Stimulated activated CD8-positive, alpha-beta memory T cell treated with anti-CD3 and anti-CD28 coated beads, Interleukin-15, amount 100 ng/mL, for 48 hours (primary cell): ENCODE measurements at places on chromosomes 5 and 9.
A peak's percentile ranks its signal among the peaks of the same experiment; 100 is the strongest.

GRCh38 chr5:98570661-98571191 lies 202.7 kb upstream of the RGMB start:
- DNase-seq: no peak

DNA sequence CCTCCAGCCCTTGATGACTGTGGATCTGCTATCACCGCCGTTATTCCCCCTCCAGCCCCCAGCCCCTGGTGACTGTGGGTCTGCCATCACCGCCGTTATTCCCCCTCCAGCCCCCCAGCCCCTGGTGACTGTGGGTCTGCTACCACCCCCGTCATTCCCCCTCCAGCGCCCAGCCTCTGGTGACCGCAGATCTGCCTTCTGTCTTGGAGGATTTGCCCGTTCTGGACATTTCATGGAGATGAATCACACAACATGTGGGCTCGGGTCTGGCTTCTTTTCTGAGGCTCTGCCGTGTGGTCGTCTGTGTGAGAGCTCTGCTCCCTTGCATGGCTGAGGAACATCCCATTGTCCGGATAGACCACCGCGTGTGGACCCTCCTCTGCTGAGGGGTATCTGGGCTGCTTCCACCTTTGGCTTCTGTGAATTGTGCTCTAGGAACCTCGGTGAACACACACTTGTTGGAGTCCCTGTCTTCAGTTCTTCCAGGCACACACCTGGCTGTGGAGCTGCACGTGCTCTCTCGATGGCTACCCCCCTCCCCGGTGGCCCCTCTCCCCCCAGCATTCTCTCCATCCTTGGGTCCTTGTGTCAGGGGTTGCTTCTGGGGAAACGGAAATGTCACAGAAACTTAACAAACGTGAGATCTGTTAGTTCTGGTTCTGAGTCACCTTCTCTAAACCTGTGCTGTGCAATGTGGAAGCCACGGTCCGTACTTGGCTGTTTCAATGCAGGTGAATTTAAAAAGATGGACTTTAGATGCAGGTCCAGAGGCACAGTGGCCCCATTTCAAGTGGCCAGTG lies 105.3 kb upstream of the COL5A1 start:
- no peak for DNase-seq

DNA sequence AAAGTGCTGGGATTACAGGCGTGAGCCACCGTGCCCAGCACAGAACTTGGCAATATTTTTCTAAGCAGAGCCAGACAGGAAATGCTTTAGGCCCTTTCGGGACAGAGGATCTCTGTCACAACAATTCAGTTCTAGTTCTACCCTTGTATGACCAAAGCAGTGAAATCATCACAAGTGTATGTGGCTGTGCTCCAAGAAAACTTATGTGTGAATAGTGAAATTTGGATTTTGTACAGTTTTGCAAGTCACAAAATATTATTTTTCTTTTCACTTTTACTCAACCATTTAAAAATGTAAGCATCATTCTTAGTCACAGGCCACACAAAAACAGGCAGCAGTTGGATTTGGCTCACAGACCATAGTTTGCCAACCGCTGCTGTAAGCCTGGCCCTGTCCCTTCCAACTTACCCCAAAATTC lies 20.4 kb upstream of the PRUNE2 start:
- DNase-seq: no peak

DNA sequence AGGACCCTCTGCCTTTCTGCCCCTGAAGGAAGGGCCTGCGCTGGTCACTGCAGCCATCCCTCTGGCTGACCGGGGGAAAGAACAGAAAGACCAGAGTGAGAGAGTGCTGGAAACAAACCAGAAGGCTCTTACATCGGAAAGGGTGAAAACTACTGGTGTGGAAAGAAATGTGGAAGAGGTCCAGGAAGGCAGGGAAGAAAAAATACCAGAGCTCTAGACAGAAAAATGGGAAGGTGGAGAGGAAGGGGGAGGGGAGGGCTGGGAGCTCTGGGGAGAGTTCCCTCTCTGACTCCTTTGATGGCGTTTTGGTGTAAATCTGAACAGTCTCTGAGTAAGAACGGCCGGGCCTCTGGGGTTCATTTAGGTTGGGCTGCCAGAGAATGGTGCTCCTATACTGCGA lies 47.7 kb downstream of the COL23A1 start:
- no peak for DNase-seq

DNA sequence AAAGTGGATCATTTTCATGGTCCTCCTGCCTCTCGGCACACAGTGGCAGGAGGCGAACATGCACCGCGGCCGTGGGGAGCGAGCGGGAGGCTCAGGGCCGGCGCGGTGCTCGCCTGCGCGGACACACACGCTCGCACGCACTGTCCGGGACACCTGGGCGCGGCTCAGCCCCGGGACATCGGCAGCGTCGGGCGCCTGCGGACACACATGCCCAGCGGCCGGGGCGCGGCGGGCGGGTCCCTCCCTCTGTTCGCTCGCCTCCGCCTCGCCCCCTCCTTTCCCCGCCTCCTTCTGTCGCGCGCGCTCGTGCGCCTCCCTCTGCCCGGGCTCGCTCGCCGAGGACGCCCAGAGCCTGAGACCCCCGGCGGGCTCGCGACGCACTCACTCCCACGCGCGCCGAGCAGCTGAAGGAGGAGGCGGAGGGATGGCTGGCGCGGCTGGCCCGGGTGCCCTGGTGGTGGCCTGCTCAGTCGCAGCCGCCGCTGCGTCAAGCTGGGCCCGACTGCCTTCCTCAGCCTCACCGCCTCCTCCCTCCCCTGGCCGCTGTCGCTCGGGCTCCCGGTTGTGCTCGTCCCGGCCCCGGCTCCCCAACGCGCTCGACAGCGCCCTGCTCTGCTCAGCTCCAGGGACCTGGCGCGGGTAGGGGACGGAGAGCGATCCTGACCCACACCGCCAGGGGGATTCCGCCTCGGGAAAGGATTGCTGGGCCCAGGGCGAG lies at the start of gene FRMD3:
TSS of gene FRMD3 (minus strand) at position 230 of the 718 bp plus-strand sequence. CDS start at position 60, 170 bp downstream.
- DNase-seq: peak; percentile 10

GRCh38 chr9:112493393-112494137 lies 6.9 kb downstream of the KIAA1958 start:
- no peak for DNase-seq

- DNase-seq: no peak
Measured at GRCh38 chr9:72933730-72934665, 18.9 kb downstream of the ALDH1A1 start.

DNA sequence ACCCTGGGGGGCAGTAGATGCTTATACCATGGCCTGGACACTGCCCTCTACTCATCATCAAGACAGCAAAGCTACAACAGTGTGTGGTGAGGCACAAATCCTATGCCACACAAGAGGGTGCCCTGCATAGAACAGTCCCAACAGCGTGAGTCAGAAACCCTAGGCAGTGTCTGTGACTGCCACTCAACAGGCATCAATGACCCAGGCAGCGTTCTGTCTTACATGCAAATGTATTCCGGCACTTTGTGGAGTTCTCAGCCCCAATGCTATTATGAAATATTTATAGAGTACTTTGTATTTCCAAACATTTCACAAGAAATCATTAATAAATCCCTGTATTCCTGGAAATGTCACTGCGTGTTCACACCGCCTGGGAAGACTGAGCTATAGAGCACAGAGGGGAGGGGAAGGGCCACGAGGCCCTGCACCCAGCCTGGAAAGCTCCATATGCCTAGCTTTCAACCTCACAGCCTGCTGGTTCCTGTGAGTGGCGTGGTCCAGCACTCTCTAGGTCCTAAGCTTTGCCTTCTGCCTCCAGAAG lies 77.7 kb downstream of the NIPSNAP3B start:
- no peak for DNase-seq

DNA sequence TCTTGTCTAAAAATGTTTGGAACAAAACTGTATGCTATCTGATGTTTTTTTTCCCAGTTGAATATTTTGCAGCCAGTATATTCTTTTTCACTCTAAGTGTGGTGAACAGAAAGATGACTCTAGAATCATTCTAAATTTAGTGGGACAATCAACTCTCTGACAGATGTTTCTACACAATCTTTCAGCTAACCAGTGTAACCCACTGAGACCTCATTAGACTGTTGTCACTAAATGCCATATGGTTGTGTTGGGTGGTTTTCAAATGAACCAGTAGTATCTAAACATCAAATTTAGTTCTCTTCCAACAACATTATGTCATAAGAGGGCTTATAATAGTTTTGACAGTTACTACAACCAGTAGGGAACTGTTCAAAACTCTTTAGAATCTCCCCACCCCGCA lies 129.6 kb upstream of the PRLR start:
- no peak for DNase-seq

DNA sequence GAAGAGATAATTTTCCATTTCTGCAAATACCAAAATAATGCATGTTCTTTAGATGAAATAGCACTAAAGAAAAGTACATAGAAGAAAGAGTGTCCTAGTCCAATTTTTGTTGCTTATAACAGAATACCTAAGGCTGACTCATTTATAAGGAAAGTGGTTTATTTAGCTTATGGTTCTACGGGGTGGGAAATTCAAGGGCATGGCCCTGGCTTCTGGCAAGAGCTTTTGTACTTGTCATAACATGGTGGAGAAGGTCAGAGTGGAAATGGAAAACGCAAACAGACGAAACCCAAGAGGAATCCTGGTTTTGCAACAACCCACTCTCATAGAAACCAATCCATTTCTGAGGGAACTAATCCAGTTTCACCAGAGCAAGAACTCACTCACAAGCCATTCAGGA lies 283.7 kb downstream of the CSNK1G3 start:
- DNase-seq: no peak

- no peak for DNase-seq
Measured at GRCh38 chr5:94010814-94011213, 269.4 kb upstream of the POU5F2 start.

DNA sequence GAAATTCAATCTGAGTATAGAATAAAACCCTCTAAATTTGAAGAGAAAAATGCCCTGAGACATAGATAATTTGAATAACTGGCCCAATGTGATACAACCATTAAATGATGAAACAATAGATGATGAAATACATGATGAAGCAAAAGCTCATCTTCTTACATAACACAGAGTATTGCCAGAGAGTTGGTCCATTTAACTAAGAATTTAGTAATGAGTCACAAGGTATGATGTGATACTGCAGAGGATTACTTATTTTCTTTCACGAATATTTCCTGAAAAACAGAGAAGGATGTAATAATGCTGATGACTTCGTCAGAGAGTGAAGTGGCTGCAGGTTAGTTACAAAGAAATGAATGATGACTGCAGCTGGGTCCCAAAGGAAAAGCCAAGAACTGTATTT lies 379.3 kb downstream of the CDH12 start:
- DNase-seq: no peak

DNA sequence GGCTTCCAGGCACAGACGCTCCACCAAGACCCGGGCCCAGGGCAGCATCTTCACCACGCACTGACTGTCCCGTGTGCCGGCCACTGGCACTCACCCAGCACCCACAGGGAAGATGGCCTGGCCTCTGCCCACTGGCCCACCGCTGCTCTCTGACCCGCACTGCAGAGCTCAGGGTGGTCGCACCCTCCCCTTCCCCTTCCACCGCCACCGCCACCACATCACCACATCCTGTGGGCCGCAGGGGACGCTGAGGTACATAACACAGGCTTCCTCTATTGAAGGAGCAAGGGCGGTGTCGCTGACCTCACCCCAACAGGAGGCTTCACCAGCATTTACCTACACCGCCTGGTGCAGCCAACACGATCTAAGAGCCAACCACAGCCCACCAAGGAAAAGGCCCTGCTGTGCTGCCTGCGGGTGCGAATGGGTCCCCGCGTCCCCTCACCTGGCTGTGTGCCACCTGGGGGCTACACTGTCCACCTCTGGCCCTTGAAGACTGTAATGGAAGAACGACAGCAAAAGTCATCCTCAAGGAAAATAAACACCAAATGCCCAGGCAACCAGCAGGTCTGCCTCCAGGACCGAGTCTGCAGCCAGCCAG lies 101.8 kb downstream of the CAMSAP1 start:
- DNase-seq: no peak

DNA sequence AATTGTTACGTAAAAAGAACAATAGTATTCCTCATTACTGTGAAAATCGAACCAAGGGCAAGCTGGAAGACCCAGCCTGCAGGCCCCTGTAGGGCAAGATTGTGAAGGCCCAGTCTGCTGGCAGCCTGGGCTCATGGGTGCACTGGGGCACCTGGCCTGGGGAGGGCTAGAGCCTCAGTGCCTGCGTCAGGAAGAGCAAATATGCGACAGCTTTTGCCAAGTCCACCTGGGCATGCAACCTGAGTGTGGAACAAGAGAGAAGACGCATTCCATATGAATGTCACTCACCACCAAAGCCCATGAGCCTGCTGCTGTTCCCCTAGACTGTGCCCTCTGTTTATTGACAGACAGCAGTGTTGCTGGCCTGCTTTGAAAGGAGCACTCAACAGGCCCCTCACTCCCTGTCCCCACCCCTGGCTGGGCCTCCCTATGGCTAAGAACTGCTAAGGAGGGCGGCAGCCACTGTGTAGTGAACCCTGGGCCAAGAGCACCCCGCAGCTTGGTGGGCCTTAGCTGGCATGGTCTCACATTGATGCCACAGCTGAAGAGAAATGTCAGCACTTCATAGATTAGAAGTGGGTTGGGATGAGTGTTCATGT lies 28.2 kb downstream of the PSD2 start:
- DNase-seq: no peak

DNA sequence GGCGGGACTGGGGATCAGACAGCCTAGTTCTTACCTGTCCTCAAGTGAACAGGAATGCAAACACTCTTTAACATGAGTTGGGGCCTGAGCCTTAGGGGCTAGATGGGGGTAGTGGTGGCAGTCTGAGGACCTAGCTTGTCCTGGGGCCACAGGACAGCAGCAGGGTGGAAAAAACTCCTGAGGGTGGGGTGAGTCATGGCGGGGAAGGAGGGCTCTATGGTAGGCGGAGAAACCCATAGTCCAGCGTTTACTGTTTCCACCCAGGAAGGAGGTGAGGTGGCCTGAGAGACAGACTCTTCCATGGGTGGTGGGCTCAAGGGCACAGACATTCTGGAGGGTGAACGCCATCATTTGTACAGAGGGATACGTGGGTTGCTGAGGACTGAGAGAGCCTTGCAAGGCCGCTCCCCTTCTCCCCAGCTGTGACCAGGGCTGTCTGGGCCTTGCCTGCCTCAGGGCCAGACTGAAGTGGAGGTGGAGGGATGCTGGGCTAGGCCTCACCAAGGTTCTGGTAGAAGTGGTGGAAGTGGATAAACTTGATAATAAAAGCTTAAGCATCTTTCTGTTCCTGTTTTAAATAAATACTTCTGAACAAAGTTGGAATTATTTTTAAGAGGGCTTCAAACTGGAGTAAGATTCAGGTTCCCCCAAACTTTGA lies 1.1 kb upstream of the TSPAN17 start:
- no peak for DNase-seq

DNA sequence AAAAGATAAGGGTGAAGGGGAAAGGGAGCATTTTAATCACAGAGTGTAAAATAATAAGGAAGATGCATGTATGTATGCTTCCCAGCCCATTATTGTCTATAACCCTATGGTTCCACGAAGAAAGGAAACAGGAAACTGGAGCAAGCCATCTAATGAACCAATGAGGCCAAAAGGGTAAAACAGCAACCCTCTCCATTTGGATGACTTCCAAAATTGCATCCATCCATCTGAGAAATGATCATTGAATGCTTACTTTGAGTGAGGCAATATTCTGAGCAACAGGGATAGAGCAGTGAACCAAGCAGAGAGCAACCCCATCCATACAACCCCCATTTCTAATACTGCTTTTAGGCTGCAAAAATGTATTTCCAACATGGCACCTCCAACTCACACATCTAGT lies 46.9 kb downstream of the ARL15 start:
- no peak for DNase-seq

GRCh38 chr9:115114546-115114945 lies 3.4 kb downstream of the TNC start:
- no peak for DNase-seq

- DNase-seq: no peak
Measured at GRCh38 chr9:93234600-93234999, 50.7 kb downstream of the WNK2 start.

- DNase-seq: no peak
Measured at GRCh38 chr5:68380078-68380477, 164.5 kb downstream of the PIK3R1 start.
